ENCODE measurements at places on chromosomes 7 and 10.

- DNase-seq = no peak
These were observed 197.6 kb downstream of the DIP2C start for GRCh38 chr10:491667-492424.

DNA sequence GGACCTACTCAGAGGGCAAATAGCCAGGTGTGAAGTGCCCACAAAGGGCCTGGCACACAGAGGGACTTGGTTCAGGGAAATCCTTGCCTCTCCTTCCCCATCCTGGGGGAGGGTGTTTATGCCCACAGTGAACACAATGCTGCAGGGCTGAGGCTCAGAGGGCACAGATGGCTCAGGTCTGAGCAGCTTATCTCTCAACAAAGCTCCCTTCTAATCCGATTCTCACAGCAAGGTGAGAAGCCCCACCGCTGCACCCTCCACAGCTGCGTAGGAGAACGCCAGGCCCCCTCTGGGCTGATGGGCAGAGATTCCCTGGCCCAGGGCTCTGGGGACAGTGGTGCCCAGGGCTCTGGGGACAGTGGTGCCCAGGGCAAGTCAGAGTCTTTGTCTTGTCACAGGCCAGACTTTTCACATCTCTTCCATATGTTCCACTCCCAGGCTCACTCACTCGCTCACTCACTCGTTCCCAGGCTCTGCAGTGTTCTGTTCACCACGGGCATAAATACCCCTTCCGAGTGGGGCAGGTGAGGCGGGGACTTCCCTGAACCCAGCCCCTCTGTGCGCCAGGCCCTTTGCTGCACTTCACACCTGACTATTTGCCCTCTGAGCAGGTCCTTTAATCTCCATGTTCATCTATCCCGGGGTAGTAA lies 8.7 kb upstream of the CDHR1 start:
- no peak for DNase-seq

- DNase-seq = no peak
These were observed 318.2 kb downstream of the WDR11 start for GRCh38 chr10:121169406-121169805.

GRCh38 chr7:122301858-122302760 lies 2.4 kb downstream of the FEZF1 start:
- DNase-seq = no peak

GRCh38 chr7:103025341-103025740 lies 49.3 kb downstream of the FBXL13 start:
- no peak for DNase-seq

DNA sequence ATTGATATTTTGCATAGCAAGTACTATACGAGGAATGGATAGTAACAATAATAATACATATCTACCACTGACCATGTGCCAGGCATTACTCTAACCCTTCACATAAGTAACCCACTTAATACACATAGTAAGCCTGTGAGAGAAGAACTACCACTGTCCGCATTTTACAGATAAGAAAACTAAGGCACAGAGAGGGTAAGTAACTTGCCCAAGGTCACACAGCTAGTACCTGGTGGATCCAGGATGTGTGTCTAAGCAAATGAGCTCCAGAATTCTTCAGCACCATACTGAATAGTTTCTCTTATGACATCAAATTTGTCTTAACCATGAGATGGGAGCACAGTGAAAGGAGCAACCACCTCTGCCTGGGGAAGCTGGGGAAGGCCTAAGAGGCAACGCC lies 10.2 kb downstream of the CRTAC1 start:
- DNase-seq = no peak

- DNase-seq = no peak
These were observed 42.5 kb downstream of the DLD start for GRCh38 chr7:107933386-107934013.
